ENCODE measurements at places on chromosomes 6 and 20.

DNA sequence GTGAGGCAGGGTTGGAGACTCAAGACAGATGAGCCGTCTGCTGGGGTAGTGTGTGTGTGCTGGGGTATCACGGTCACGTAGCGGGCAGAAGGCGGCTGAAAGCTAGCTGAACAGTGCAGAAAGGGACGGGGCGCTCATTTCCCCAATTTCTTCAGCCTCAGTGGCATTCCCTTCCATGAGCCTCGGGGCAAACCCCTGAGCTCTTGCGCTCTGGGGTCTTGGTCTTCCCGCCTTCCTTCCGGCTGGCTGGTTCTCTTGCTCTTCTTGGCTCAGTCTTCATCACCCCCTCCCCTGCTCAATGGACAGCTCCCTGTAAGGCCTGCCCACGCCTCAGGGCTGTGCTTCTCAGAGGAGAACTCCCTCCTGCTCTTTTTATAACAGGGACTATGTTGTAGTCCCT lies 15.5 kb upstream of the TMEM181 start:
- no peak for DNase-seq

GRCh38 chr20:45047581-45048119 lies 53.3 kb downstream of the KCNS1 start:
- DNase-seq, result no peak

DNA sequence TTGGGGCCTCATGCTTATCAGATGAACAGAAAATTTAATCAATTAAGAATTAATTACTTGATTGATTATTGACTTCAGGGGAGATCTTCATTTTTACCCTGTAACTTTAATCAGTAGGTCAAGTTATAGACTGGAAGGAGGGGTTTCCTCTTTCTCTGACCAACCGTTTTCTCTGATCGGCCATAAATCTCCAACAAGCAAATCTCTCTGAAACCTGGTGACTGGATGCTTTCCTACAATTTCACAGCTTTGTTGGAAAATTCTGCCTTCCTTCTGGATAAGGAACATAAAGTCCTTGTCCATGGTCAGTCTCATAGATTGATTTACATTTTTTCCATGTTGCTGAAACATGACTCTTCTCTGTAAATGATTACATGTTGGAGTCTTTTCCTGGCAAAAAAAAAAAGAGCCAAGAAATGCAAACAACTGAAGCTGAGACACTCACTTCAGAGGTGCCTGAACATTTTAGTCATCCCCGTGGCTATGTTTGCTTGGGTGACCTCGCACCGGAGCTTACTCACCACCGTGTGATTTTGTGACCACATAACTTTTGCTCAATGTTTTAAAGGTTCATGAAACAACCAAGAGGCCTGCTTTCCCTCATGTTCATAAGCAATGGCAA lies 31.0 kb downstream of the IRF4 start:
- no peak for DNase-seq

- DNase-seq, result no peak
Measured at GRCh38 chr20:31596831-31597480, 8.1 kb upstream of the ID1 start.

GRCh38 chr6:157786221-157786620 lies 36.8 kb upstream of the SNX9 start:
- no peak for DNase-seq

GRCh38 chr6:122012578-122012977 lies 386.9 kb upstream of the HSF2 start:
- DNase-seq, result no peak

All from stimulated activated CD8-positive, alpha-beta memory T cell treated with anti-CD3 and anti-CD28 coated beads, Interleukin-15, amount 100 ng/mL, for 24 hours (primary cell).